ENCODE measurements at places on chromosomes 11 and 22.

DNA sequence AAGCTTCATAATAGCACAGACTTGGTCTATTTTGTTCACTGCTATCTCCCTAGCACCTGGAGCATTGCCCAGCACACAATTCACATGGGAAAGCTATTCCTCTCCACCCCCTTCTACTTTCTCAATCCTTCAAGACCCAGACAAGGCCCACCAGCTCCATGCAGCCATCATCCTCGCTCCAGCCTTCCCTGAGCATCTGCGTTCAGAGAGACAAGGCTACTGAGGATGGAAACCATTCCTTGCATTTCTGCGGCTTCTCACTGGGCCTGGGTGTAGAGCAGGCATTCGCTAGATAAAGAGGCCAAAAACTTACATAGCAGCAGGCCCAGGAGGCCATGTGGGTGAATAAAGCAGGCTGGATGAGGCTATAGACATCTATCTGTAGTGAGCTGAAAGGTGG lies 530.8 kb downstream of the BUD13 start:
- no peak for DNase-seq

GRCh38 chr11:46669711-46670139 lies 30.7 kb downstream of the ARHGAP1 start:
- DNase-seq, result no peak

GRCh38 chr22:48934446-48934845 lies 893.2 kb downstream of the BRD1 start:
- no peak for DNase-seq

DNA sequence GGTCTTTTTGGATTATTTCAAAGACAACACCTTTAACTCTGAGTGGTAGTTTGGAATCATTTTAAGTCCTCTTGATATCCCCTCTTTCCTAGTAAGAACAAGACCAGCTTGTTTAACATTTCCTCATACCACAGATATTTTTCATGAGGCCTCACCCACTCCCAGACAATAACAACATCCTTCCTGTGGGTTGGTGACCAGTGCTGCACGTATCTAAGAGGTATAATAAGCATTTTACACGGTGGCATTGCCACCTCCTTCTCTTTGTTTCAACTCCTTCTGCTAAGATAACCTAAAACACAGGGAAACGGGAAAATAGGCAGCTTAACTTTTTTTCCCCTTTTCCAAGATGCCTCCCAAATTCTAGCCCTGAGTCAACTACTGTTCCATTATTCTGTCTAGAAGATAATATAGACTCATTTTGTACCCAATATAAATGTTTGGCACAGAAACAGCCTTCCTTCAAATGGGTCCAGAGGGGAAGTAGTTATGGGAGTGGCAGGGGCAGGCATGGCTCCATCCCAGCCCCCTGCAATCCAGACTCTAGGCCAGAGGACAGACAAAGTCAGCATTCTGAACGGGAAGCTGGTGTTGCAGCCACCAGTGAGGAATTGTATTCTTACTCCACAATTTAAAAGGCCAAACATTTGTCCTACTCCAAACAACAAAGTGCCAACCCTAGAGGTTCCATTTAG lies 28.5 kb downstream of the MAML2 start:
- DNase-seq, result no peak

DNA sequence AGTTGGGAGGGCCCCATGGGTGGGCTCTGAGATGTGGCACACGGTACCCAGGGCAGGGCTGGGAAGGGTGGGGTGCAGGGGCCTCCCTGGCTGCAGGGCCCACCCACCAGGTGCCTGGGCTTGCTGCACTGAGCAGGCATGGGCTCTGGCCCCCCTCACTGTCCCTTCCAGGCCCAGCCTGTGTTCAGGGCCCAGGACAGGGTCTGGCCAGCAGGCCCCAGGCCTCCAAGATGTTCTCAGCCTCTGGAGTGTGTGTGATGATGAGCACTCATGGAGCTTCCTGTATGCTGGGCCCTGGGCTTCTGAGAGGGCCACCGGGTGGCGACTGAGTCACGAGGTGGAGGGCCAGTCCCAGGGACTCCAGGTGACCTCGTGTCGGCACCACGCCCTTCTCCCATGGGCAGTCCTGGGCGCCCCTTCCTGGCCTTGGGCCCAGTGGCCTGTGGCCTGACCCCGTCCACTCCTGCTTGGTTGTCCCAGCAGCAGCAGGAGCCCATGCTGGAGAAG lies 55.9 kb upstream of the CCDC188 start:
- no peak for DNase-seq

DNA sequence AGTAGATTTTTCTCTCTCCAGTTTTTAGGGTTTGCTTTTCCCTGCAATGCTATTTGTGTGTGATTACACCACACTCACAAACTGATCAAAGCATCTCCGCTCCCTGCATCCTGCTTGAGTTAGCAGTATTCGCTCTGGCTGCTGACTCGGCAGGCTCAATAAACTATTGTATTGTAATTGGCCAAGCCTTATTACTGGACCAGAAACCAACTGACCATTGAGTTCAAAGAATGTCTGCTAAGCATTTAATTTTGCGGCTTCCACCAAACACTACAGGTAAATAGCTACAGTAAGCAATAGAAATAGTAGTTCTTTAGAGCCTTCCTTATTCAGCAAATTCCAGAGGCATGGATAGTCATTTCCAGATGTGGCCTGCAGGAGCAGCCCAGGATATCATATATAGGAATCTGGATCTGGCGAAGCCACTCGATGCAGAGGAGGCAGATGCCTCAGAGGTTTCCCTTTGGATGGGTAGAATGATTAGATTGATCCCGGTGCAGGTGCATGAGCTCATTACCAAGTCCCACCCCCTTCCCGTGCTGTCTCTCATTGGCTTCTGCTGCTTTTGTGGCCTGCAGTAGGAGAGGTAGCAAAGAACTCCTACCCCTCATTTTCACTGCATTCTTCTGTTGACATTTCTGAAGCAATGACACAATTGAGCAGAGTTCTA lies 77.3 kb downstream of the COMMD9 start:
- DNase-seq, result no peak

DNA sequence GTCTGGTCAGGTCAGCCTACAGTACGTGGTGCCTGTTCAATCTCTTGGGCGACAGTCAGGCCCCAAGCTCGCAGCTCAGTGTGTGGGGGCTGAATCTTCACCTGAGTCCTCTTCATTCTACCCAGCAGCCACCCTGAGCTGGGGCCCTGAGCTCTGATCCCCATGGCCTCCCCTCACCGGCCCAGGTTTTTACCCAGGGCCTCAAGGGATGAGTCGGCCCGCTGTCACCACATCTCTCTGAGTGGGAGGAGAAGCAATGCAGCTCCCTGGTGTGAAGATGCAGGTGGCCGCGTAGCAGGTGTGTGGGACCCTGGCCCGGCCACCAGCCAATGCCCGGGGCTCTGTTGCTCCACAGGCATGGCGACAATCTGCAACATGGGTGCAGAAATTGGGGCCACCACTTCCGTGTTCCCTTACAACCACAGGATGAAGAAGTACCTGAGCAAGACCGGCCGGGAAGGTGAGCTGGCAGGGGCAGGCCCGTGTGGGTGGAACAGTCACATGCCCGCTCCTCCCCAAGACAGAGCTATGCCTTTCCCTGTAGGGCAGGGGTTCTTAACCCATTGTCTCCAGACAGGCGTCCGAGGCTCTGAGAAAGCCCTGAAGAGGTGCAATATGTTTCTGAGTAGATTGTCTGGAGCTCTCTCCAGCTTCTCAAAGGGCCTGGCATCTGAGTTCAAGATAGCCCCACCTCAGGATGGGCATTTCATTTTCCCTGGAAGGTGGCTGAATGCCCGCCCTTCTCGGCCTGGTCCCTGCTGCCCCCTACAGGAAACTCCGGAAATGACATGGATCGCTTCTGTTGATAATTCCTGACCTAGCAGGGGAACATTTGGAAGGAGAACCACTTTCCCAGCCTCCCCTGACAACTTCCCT lies 26.9 kb downstream of the POLR3H start:
- peak; percentile 32 for DNase-seq

- no peak for DNase-seq
Measured at GRCh38 chr22:46289244-46289891, 7.3 kb upstream of the GTSE1 start.

DNA sequence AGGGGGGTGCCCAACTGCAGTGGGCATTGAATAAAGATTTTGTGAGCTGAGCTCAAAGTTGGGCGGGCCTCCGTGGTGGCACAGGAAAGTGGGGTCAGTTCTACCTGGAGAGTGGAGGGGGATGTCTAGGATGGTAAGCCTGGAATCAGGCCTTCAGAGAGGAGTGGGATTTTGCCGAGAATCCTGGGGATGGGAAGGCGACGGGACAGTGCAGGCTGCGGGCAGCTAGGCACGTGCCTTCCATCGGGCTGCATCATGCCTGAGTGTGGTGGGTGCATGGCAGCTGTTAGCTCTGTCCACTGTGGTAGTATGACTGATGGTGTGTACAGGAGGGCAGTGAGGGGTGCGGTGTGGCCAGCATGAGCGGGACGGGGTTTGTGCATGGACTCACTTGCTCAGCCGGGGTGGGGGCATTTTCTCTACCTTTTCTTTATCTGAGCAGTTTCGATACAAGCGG lies 3.6 kb downstream of the SHANK3 start:
- DNase-seq, result no peak
